ENCODE measurements at places on chromosomes 1 and 21.
A peak's percentile ranks its signal among the peaks of the same experiment; 100 is the strongest.

DNA sequence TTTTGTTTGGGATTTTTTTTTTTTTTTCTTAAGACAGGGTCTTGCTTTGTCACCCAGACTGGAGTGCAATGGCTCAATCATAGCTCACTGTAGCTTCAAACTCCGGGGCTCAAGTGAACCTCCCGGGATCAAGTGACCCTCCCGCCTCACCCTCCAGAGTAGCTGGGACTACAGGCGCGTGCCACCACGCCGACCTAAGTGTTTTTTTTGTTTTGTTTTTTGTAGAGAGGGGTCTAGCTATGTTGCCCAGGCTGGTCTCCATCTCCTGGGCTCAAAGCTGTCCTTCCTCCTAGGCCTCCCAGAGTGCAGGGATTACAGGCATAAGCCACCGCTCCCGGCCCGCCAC lies 776 bp downstream of the HLCS start:
- DNase-seq: no peak

DNA sequence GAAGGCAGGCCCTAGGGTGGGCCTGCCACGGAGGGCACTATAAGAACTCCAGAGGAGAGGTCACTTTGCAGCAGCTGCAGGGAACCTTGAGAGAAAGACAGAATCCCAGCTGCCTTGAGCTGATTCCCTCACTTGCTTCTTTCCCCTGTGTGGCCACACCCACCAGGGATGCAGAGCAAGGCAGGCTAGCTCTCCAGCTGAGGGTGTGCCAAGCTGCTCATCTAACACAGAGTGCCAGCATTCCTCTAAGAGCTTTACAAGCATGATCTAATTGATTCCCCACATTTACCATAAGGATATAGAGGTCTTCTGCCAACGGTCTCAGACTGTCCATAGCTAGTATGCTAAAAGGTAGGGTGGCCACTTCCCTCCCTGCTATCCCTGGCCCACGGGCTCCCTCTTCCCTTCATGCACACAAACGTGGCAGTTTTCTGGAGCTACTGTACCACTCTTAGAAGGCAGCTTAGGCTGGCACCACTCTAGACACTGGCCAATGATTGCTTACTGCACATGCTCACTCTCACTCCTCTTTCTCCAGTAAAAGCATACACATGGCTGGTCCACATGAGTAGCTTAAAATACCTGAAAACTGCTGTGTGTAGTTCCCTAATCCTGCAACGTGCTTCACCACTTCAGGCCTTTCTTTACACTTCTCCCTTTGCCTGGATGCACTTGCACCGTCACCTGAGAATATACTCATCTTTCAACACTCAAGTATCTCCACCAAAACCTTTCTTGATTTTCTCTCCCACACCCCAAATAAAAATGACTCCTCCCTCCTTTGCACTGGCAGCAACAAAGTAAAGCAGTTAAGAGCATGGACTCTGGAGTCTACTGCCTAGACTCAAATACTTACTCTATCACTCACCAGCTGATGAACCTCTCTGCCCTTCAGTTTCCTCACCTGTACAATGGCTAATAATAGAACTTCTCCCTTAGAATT lies 57.7 kb downstream of the DMAP1 start:
- DNase-seq: no peak

DNA sequence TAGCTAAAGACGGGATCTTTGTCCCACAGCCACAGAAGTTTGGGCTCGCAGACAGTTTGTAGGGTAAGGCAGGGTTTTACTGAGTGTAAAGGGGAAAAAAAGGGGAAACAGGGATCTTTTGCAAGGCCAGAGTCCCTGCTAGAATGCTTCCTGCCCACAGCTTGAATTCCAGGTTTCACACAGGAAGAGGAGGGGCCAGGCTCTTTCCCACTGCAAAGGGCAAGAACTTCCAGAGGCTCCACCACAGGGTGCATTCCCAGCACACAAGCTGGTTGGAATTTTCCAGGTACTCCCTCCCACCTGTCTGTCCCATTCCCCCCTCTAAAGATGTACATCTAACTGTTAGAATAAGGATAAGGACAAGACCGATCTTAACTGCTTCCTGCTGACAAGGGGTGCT lies 1126.9 kb downstream of the KCNT2 start:
- no peak for DNase-seq

- DNase-seq: peak; percentile 83
These were observed 144.6 kb upstream of the COL6A1 start for GRCh38 chr21:45836694-45837670.

DNA sequence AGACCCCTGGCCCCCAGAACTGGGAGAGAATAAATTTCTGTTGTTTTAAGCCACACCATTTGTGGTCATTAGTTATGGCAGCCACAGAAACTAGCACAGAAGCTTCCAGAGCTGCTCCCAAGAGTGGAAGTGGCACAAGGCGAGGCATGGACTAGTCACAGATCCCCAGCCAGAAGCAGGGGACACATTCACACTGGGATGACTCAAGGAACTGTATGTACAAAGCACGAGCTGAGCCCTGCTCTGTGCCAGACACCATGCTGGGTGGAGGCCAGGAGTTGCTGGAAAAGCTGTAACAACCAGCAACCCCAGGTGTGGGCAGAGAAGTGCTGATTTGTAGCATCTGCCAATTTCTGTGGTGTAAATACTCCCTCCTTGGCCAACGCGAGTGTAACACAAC lies 55.6 kb downstream of the TCP10L start:
- no peak for DNase-seq

DNA sequence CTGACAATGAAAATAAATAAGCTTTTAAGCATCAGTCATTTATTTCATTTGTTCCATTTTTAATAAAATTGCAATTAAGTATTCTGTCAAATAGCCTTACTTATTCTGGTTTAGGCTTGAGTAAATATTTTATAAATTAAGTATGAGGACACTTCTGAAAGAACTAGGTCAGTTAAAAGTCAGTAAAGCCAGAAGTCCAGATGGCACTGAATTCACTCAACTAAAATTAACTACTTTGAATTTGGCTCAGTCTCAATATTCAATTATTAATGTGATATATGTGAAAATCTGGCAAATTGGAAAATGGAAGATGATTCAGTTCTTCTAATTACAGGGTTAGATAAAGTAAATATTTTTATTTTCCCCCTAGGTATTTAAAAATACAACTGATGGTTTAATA lies 174.2 kb downstream of the BRINP3 start:
- DNase-seq: no peak

- peak; percentile 59 for DNase-seq
These were observed 17.9 kb upstream of the ETV3 start for GRCh38 chr1:157156058-157156541.

DNA sequence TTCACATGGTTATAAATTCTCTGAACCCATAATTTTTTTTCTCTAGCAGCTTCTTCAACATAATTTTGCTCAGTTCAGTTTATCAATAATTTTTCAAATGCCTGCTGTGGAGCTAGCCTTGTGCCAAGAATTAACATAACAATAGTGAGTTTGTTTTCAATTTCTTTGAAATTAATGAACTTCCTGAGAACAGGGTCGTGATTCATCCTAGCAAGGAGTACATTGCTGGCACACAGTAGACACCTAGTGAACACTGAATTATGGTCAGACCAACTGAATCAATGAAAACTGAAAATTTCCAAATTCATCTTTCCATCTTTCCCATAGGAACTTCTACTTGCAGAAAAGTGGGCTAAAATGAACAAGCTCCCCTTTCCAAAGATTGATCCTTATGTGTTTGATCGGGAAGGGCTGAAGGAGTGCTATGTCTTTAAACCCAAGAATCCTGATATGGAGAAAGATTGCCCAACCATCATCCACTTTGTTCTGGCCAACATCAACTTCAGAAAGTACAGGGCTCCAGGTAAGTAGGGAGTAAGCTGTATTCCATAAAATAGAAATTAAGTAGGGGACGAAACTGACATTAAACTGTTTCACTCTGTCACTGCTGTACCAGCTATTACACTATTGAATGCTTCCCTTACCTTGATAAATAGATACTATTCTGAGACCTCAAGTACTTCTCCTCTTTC lies 148.7 kb downstream of the PLA2G4A start:
- no peak for DNase-seq

DNA sequence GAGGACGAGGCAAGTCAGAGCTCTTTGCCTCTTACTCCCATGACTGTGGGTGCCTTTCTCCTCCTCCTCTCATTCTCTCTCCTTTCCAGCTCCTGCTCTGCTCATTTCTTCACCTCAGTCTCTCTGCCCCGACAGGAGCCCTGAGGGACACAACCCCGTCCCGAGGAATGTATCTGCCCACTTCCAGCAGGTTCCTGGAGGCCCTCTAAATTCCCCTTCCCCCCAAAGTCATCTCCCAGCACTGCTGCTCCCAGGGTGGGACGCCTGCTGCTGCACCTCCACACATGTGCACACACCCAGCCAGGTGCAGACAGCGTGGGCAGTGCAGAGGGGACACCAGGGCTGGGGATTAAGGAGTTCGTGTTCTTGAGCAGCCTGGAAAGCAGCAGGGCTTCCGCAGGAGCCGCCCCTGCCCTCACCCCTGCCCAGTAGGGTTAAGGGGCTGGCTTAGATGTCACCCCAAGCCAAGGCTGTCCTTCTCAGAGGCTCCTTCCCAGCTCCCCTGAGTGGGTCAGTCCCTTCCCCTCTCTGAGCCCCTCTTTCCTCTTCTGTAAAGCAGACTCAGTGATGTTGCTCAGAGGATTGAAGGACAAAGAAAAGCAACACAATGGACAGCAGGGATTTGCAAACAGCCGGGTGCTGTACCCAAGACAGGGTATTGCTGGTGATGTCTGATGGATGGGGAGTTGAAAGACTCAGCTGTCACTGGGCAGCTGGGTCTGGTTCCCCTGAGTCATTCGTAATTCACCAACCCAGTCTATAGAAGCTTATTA lies 346.0 kb downstream of the MATN1 start:
- no peak for DNase-seq

- DNase-seq: no peak
These were observed 247.0 kb upstream of the LYPLAL1 start for GRCh38 chr1:218926631-218927030.

GRCh38 chr1:151953409-151954094 lies 40.1 kb downstream of the S100A10 start:
- DNase-seq: no peak

- no peak for DNase-seq
These were observed 45.4 kb upstream of the WASF2 start for GRCh38 chr1:27535386-27535785.

GRCh38 chr1:186479162-186479561 lies 18.2 kb upstream of the PDC start:
- no peak for DNase-seq

- DNase-seq: no peak
These were observed 7.3 kb upstream of the AMIGO1 start for GRCh38 chr1:109516872-109517271.

GRCh38 chr1:91123773-91124172 lies 101.9 kb upstream of the ZNF644 start:
- DNase-seq: no peak

GRCh38 chr1:18752409-18752808 lies 107.1 kb downstream of the TAS1R2 start:
- DNase-seq: no peak

DNA sequence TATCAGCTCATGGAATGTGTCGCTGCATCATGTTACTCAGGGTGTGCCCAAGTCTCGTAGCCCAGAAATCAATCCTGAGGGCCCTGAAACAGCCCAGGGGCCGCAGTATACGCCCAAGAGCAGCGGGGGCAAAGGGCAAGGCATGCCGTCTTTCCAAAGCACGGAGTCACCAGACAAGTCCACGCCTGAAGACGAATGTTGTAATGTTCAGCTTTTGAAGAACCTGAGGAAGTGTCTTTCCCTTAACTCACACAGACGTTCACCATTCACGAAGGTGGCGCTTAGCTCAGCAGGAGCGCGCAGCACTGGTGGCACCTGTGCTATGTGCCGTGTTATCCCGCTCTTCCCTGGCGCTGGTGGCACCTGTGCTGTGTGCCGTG lies 18.8 kb upstream of the PWP2 start:
- no peak for DNase-seq

GRCh38 chr21:43986544-43987451 lies 25.3 kb upstream of the TRAPPC10 start:
- no peak for DNase-seq

DNA sequence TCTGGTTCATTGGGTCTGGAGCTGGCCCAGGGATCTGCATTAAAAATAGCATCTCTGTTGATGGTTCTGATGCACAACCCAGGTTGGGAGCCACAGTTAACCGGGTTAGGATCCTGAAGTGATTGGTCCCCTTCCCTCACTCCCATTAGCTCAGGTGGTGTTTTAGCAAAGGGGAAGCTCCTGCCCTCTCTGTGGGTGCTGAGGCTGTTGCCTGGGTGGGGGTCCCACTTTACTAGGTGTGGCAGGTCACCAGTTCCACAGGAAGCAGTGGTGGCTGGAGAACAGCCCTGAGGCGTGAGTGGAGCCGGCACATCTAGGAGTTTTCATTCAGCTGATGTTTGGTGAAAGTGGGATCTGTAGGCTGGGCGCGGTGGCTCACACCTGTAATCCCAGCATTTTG lies 86.5 kb downstream of the MAN1C1 start:
- no peak for DNase-seq

DNA sequence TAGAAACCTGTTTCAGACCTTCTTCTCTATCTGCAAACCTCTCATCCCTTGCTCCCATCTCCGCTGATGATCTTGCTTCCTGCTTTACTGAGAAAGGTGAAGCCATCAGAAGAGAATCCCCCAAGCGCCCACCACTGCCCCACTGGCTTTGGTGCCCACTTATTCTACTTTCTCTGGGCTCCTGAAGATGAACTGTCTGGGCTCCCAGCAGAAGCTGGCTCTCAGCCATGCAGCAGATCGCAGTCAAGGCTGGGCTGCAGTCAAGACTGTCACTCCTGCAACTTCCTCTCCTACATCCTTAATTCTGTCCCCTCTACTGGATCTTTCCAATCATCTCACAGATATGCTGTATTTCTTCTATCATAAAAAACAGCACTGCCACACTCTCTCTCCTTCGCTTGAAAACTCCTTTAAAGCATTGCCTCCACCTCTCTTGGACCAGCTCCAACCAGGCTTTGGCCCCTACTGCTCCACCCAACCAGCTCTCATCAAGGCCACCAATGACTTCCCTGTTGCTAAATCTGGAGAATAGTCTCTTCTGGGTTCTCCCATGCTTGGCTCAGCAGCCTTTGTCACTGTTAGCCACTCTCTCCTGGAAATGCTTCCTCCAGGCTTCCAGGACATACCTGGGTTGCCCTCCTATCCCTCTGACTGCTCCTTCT lies 25.8 kb downstream of the TRIM62 start:
- no peak for DNase-seq

DNA sequence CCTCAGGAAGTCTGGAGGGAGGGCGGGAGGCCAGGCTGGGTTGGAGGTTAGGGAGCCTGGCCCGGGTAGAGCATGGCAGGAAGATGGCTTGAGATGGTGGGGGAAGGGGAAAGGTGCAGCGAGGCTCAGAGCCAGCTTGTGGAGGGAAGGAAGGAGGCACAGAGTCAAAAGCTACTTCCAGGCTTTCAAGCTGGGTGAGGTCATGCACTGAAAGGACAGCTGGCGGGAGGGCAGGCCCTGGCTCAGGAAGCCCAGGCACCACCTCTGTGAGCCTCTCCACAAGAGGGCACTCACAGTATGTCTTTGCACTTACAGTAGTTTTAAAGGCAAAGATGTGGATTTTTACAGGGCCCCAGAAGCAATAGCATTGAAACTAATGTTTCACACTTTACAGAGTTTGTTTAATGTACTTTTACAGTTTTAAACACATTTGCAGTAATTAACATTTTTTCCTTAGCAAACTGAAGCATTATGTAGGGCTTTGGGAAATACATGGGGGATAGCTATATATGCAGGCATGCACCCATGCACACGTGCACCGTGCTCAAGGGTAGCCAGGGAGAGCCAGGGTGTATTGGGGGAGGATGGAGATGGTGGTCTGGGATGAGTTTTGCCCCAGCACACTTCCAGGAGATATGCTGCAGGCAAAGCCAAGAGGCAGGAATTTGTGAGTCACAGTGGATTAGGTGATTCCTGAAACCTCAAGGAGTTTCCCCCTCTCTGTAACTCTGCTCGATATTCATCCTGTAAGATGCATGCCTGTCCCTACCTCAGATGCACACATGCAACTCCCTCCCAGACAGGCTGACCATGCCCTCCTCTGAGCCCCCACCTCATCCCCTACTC lies 6.1 kb upstream of the ADAM15 start:
- peak; percentile 90 for DNase-seq
